NCI-H2029 treated with DMSO at 0.1 percent for 48 hours (cell line): ENCODE measurements at places on chromosomes 2 and 18.
A peak's percentile ranks its signal among the peaks of the same experiment; 100 is the strongest.

DNA sequence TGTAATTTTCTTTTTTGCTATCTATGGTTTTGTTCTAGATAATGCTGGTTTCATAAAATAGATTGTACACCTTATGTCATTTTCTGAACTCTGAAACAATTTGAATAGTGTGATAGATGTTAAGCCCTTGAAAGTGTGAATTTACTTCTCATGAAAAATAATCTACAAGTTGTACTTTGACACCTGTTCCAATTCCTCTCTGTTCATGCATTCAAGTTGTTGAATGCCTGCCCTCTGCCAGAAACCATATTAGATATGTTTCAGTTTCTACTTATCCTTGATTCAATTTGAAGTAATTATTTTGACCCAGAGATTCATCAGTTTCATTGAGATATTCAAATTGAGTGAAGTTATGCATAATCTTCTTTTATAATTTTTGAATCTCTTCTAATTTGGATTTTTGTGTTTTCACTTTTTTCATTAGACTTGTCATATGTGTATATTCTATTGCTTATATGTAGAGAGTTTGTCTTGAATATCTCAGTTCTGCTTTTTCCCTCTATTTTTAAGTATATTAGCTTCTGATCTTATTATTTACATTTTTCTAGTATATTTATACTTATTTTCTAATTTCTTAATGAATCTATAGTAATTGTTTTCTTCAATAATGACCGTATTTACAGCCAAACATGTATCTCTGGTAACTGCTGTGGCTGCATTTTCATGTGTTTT, 143.3 kb upstream of the TACR1 start:
- DNase-seq = no peak

- no peak for DNase-seq
Observed at GRCh38 chr18:57812126-57812477, 9.0 kb upstream of the ATP8B1 start.

- no peak for DNase-seq
Observed at GRCh38 chr2:215364157-215365155, 52.6 kb downstream of the ATIC start.

- DNase-seq = no peak
Observed at GRCh38 chr2:8452979-8453903, 228.6 kb upstream of the ID2 start.

DNA sequence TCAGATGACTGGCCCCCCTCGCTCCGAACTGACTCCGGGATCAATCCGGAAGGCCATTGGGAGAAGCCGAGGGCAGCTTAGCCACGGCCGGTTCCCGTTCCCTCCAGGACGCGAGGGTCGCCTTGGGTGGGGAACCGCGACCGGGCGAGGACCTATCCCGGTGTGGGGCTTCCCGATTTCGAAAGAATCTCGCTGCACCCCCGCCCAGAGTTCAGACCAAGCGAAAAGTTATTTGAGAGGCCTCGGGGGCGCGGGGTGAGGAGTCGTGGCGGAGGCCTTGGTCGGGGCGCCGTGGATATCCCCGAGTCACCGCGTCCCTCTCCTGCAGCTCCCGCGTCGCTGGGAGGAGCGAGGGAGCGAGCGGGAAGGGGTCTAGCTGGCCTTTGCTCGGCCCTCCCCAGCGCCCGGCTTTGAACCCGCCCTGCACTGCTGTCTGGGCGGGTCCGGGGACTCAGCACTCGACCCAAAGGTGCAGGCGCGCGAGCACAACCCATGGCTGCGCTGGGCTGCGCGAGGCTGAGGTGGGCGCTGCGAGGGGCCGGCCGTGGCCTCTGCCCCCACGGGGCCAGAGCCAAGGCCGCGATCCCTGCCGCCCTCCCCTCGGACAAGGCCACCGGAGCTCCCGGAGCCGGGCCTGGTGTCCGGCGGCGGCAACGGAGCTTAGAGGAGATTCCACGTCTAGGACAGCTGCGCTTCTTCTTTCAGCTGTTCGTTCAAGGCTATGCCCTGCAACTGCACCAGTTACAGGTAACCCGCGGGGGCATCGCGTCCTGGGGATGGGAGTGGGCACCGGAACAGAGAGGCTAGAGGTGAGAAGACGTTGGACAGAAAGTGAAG, at the start of gene CYP27A1:
TSS of gene CYP27A1 (plus strand) at position 457 of the 837 bp plus-strand sequence. CDS start at position 493, 36 bp downstream.
- DNase-seq = no peak

GRCh38 chr18:51437280-51438271, 240.1 kb upstream of the MEX3C start:
- DNase-seq = no peak

GRCh38 chr2:119025762-119026351, 83.9 kb downstream of the MARCO start:
- no peak for DNase-seq

- DNase-seq = no peak
Observed at GRCh38 chr2:3522961-3523421, 3.7 kb upstream of the ADI1 start.

DNA sequence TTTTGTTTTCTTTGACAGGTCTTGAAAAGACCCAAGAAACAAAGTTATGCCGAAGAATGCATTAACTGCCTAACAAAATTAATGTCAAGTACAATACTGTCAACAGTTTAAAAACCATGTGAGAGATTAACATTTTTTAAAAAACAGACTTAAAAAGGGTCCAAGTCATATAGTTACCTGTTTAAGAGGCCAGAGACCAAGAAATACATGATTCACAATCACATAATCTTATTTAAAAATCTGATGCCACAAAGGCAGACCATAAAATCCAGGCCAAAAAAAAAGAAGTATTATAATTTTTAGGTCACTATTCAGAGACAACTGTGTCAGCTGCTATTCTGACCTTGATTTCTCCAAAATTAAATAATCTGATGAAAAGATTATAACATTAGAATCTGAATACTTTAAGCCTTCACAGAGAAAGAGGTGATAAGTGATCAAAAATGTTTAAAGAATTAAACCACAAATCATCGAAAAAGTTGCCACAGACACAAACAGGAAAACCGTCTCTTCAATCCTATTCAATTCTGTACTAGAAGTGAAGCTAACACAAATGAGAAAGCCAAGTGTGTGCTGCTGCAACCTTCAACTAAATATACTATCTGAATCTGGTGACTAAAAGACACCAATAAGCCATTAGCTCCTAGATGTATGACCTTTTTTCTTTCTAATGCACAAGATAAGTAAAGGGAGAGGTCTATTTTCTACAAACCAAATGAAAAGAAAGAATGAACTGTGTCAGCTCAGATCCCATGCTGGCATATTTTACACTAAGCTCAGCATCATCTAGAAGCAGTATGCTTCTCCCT, 286.0 kb downstream of the ZEB2 start:
- DNase-seq = no peak

- DNase-seq = no peak
Observed at GRCh38 chr18:59839246-59839645, 60.5 kb upstream of the PMAIP1 start.

DNA sequence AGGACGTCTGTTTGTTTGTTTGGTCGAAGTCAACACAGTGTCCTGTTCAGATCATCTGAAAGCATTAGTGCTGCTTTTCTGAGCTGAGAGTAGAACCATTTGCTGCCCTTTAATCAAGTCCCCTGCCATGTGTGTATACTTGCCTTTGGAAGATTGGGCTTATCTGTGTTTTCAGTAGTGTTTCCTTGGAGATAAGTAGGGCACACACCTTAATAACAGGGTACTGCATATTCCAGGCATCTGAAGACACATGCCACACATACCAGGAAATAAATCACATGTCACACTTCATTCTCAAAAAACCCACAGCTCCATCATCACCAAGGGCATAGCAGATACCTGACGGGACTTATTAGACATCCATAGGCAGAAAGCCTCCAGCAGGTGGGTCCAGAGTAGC, 157.4 kb downstream of the SOX11 start:
- no peak for DNase-seq

DNA sequence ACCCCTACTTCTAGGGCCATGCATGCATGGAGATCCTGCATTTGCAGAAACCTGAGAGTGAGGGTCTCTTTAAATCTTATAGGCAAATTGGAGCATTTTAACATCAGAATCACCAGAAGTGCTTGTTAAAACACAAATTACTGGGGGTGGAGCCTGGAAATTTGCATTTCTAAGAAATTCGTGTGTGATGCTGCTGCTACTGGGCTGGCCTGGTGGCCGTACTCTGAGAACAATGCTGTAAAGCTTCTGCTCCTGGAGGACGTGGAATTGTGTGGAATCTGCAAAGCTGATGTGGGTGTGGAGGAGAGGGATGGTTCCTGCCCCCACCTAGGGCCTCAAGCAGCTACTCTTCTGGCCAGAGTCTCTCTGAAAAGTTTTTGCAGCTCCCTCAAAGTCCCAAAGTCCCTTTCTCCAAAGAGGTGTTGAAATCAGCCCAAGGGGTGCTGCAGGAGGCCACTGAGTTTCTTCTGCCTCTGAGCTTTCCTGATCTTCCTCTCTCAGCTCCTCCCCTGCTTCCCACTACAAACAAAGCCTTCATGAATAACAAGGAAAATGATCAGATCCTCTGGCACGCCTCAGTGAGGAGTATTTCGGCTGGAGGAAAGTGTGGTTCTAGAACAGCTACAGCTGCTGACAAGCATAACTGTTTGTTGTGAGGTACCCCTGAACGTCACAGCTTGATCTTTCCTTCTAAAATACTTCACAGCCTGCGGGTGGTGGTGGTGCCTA, 508.3 kb downstream of the CNTNAP5 start:
- no peak for DNase-seq

DNA sequence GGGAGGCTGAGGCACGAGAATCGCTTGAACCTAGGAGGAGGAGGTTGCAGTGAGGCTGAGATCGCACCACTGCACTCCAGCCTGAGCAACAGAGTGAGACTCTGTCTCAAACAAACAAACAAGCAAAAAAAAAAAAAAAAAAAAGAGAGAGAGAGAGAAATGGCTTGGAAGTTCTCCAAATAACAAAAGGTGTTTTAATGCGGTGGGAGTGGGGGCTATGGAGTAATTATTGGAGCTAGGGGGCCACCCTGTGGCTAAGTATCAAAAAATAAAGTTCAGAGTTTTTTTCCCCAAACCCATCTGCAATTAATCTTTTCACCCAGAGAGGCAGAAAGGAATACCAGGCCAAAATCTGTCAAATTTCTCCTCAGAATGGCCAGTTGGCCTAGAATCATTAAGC, 23.0 kb upstream of the CEP68 start:
- no peak for DNase-seq

DNA sequence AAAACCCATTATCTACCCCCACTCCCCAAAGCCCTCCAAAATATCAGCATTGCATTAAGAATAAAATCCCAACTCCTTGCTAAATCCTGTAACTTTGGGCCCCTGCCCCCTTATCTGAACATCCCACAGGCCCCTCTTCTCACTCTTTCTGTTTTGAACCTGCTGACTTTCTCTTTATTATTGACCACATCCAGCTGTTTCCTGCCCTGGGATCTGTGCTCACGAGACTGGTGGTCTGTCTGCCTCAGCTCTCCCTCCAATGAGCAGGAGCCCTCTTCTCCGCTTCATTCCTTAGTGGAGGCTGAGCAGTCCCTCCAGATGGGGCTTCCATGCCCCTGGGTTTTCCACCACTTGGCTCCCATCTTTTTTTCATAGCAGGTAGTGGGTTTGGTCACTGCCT, 116.9 kb downstream of the ACKR3 start:
- no peak for DNase-seq

- DNase-seq = no peak
Observed at GRCh38 chr2:65607662-65608305, 175.4 kb upstream of the SPRED2 start.

DNA sequence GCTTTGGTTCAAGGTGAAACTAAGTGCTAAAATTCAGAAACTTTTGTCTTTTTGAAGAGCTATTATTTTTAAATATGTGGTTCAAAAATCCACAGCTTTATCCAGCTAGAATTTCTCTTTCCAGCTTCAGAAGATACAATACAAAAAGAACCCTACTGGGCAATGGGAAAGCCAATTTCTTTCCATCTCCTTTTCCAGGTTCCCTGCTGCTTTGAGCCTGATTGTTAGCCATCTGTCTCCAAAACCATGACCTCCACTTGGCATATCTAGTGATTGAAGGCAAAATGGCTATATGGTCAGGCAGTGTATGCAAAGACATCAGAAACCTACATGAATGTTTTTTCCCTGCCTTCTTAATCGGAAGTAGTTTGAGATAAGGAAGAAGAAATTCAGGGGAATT, 134.1 kb downstream of the KCNH7 start:
- DNase-seq = no peak

DNA sequence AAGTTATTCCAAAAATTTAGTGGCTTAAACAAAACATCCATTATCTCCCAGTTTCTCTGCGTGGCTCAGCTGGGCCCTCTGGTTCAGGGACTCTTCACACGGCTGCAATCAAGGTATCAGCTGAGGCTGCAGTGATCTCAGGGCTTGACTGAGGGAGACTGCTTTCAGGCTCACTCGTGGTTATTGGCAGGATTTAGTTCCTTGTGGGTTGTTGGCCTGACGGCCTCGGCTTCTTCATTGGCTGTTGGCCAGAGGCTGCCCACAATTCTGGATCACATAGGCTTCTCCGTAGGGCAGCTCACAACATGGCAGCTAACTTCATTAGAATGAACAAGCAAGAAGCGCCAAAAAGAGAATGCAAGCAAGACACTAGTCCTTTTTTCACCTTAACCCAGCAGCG, 90.1 kb downstream of the ABI2 start:
- no peak for DNase-seq

DNA sequence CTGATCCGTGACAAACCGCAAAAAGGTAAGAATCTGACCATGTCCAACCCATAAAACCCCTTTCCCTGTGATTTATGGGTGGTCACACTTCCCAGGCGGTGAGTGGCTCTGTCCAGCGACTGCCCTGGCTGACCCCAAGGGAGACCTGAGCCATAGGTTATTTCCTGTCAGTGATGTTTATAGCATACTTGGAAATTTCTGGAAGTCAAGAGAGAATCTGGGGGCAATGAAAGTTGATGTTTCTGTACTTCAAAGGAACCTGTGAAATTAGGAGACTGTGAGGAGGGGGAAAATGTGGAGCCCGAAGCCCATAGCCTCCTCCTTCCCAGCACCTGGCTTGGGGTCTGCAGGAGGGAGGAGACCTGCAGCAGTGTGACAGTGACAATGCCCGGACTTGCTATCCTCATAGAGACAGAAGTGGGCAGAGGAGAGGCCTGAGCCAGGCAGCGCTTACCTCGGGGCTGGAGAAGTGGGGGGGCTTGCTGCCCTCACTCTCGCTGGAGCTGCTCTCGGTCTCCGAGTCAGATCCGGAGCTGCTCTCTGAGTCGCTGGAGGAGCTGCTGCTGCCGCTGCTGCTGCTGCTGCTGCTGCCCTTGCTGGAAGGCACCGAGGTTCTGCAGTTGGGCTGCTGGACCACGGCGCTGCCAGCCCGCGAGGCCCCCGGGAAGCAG, 111.3 kb upstream of the REV1 start:
- DNase-seq = no peak

- DNase-seq = peak; percentile 31
Observed at GRCh38 chr2:159895258-159896065, 97.5 kb upstream of the CD302 start.

- DNase-seq = no peak
Observed at GRCh38 chr2:68151037-68151436, 6.7 kb upstream of the PNO1 start.

GRCh38 chr2:168156661-168157060, 90.7 kb downstream of the STK39 start:
- no peak for DNase-seq

- no peak for DNase-seq
Observed at GRCh38 chr2:205769495-205769850, 87.2 kb downstream of the NRP2 start.

- DNase-seq = no peak
Observed at GRCh38 chr2:233542507-233542906, 24.1 kb downstream of the USP40 start.

GRCh38 chr2:112000399-112001135, 54.5 kb upstream of the TMEM87B start:
- DNase-seq = no peak

- no peak for DNase-seq
Observed at GRCh38 chr18:75199327-75199726, 9.6 kb downstream of the PTGR3 start.
